ENCODE measurements at places on chromosomes 3 and 15. TPM values are rescaled to one million over a fixed set of nuclear protein-coding genes. Genes with fewer than 3 reads are reported as not detected.
A peak's percentile ranks its signal among the peaks of the same experiment; 100 is the strongest.

DNA sequence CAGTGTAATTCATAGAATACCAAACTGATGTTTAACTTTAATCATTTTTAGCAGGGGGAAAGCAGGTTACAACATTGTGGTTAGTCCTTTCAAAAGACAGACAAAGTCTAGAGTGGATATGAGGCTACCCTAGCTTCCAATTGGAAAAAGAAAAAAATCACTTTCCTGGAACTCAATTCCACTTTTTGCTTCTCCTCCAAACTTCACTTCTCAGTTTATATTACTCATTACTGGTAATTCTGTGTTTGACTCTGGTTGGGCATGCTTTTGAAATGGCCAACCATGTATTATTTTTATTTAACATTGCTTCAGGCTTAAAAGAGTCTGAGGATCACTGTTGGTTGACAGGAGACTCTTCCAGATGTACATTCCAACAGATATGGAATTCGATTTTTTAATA is 84.8 kb downstream of the RAP2B start:
- no peaks in the 10 kb centered on the region for H3K4me1 ChIP-seq
- H3K4me3 ChIP-seq: no peak overlapping the region
- no peaks in the 10 kb centered on the region for H3K27me3 ChIP-seq

DNA sequence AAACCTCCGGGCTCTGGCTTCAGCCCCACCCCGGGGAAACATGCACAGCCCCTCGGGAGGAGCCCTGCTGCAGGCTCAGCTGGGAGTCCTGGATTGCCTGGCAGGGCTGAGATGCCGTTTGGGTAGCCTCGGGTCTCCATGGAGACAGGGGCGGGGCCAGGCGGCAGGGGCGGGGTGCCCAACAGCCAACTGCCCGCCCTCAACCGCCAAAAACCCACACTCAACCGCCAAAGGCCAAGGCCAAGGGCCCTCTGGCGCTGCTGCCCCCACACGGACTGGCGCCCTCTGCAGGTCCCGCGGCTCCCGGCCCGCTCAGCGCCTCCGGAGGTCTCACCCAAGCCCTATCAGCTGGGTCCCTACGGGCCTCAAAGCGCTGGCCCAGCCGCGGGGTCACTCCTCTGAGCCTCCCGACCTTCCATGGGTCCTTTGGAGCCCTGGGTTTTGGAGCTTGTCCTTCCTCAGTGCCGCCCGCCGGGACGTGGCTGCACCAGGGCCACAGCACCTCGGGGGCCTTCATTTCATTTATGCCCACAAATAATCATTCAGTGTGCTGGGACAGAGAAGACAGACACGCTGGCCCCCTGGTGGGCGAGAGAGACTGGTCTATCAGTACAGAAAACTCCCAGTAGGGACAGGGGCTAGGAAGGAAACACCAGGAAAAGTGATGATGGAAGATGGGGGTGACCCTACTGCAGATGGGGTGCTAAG is 33.5 kb upstream of the ACAD9 start:
- peak overlapping the region; percentile 33 for H3K4me3 ChIP-seq
- H3K27me3 ChIP-seq: no peaks in the 10 kb centered on the region
- H3K27ac ChIP-seq: no peak overlapping the region
- no peaks in the 10 kb centered on the region for H3K4me1 ChIP-seq
- DNase-seq: peak; percentile 39

DNA sequence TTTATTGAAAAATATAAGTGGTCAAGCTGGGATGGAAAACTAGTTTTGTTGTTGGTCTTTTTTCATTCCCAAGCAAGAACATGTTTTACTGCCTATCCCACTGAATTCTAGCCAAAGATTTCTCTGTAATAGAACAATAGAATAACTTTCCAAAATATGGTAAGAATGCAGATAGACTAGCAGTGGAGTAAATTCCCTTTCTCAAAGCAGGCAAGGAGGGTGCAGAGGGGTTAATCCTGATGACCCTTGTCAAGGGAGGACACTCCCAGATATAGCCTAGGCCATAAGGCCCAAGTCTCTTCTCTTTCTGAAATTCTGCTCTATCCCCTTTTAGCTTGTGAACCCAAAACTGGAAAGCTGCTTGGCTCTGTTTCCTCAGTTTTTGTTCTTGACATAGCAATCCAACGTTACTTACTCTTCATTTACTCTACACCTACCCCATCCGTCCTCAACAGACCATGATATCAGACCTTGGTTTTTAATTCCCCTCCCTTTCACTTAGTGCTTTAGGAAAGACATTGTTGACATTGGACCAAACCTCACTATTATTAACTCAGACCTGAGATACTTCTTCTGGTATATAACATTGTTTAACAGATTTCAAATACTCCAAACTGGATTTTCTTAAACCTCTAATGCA is 453.6 kb upstream of the THBS1 start:
- H3K4me3 ChIP-seq: no peak overlapping the region
- H3K36me3 ChIP-seq: no peaks in the 10 kb centered on the region
- no peaks in the 10 kb centered on the region for H3K27me3 ChIP-seq
- peaks cover 2% of the 10 kb centered on the region for H3K4me1 ChIP-seq
- DNase-seq: no peak

DNA sequence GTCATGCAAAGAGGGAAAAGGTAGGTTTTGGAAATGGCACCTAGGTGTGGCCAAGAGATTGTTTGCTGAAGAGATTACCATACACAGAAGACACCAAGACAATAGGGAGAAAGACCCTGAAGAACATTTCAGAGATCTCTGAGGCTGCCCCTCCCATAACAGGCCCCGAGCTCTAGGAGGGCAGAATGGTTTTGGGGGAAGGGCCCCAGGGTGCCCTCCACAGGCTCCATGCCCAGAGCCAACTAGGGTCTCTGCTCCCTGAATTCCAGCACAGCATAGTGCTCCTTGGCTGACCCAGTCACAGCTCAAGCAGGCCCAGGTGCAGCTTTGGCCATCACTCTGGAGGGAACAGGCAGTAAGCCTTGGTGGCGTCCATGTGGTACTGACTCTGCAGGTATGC is 163.9 kb downstream of the RAB11A start:
- H3K36me3 ChIP-seq: no peaks in the 10 kb centered on the region
- H3K4me3 ChIP-seq: no peak overlapping the region
- no peak for DNase-seq
- H3K27me3 ChIP-seq: peaks cover 4% of the 10 kb centered on the region

DNA sequence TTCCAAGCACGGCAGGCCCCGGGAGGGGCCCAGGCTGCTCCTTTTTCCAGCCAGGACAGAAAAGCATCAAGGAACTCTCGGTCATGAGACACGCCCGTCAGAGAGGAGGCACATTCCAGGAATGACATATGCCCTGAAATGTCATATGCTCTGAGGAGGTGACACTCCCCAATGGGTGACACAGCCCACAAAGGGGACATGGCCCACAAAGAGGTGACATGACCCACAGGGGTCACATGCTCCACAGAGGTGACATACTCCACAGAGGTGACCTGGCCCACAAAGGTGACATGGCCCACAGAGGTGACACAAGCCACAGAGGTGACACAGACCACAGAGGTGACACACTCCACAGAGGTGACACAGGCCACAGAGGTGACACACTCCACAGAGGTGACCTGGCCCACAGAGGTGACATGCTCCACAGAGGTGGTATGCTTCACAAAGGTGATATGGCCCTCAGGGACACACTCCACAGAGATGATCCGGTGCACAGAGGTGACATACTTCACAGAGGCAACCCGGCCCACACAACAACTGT is 79.2 kb downstream of the ABHD5 start:
- peak overlapping the region; percentile 23 for H3K27ac ChIP-seq
- DNase-seq: no peak
- H3K27me3 ChIP-seq: no peaks in the 10 kb centered on the region
- no peaks in the 10 kb centered on the region for H3K4me1 ChIP-seq

DNA sequence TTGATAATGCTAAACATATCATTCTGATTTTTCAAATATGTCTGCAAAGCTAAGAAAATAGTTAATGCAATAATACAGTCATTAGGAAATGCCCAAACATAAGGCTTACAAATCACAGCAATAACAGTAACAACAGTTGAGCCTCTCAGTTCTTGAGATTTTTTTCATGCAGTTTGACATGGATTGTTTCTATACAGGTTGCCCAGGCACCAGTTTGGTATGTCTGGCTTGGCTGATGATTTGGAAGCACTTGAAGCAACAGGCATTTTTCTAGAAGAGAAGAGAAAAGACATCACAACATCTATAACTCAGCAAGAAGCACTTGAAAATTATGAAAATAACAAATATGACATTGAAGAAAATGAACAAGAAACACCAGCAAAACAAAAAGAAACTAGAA is 78.7 kb upstream of the COL6A5 start:
- DNase-seq: no peak
- no peaks in the 10 kb centered on the region for H3K4me1 ChIP-seq
- no peak overlapping the region for H3K27ac ChIP-seq
- no peak overlapping the region for H3K4me3 ChIP-seq

Gene LRRC31
- 1.1 TPM for total RNA-seq

Gene LRRC15
- total RNA-seq: 1.1 TPM

Gene GPR27
- 11.2 TPM for total RNA-seq

Gene SCN5A
- 0.23 TPM for total RNA-seq

Data from prostate gland (tissue), 2 donors.